ENCODE measurements at places on chromosomes 11 and 22. TPM values are rescaled to one million over a fixed set of nuclear protein-coding genes. Genes with fewer than 3 reads are reported as not detected.

Gene SYT7
- 7.4 TPM for total RNA-seq

Gene UBQLNL
- total RNA-seq = not detected

Gene NLRX1
- 10.0 TPM for total RNA-seq

Gene CTSW
- total RNA-seq = under 0.01 TPM

Gene GP1BB
- 0.20 TPM for total RNA-seq

All from subcutaneous preadipocyte (primary cell).